ENCODE measurements at places on chromosomes 12 and 14. TPM values are rescaled to one million over a fixed set of nuclear protein-coding genes. Genes with fewer than 3 reads are reported as not detected.

KRT80 gene
- 8.6 TPM for total RNA-seq

RFX4 gene
- not detected for total RNA-seq

KRT83 gene
- total RNA-seq, result not detected

RBMS2 gene
- total RNA-seq, result 142 TPM

LRRC74A gene
- total RNA-seq, result not detected

TSPAN11 gene
- total RNA-seq, result 7.8 TPM

CLEC1A gene
- total RNA-seq, result 15.0 TPM

GRCh38 chr12:86613311-86613710 lies 357.1 kb upstream of the MGAT4C start:
- no peaks in the 10 kb centered on the region for H3K27me3 ChIP-seq
- no peak overlapping the region for H3K27ac ChIP-seq
- no peaks in the 10 kb centered on the region for H3K4me1 ChIP-seq
- no peak for DNase-seq
- no peak overlapping the region for H3K4me3 ChIP-seq
- no peaks in the 10 kb centered on the region for H3K36me3 ChIP-seq

- H3K36me3 ChIP-seq, result no peaks in the 10 kb centered on the region
- no peaks in the 10 kb centered on the region for H3K27me3 ChIP-seq
- no peaks in the 10 kb centered on the region for H3K4me1 ChIP-seq
- no peak for DNase-seq
- H3K27ac ChIP-seq, result no peak overlapping the region
- H3K4me3 ChIP-seq, result no peak overlapping the region
Measured at GRCh38 chr12:29750131-29750927, 33.4 kb downstream of the TMTC1 start.

DNA sequence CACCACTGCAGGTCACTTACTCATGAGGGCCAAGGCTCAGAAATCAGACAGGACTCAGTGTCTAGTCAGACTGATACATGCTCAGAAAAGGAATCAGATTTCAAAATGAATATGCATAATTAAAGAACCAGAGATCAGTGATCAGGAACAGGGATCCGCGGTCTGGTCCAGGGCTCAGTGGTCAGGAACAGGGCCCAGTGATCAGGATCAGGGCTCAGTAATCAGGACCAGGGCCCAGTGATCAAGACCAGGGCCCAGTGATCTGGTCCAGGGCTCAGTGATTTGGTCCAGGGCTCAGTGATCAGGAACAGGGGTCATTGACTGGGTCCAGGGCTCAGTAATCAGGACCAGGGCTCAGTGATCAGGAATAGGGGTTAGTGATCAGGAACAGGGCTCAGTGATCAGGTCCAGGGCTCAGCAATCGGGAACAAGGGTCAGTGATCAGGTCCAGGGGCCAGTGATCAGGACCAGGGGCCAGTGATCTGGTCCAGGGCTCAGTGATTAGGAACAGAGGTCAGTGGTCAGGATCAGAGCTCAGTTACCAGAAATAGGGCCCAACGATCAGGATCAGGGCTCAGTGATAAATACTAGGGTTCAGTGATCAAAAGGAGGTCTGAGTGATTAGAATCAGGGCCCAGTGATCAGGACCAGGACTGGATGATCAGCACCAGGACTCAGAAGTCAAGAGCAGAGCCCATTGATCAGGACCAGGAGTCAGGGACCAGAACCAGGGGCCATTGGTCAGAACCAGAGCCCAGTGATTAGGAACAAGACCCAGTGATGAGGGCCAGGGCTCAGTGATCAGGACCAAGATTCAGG lies 175.3 kb downstream of the TMEM121 start:
- H3K27ac ChIP-seq, result no peak overlapping the region
- no peak overlapping the region for H3K4me3 ChIP-seq
- H3K36me3 ChIP-seq, result no peaks in the 10 kb centered on the region
- H3K27me3 ChIP-seq, result no peaks in the 10 kb centered on the region

- DNase-seq, result no peak
- no peak overlapping the region for H3K27ac ChIP-seq
- no peaks in the 10 kb centered on the region for H3K4me1 ChIP-seq
- H3K27me3 ChIP-seq, result no peaks in the 10 kb centered on the region
Measured at GRCh38 chr14:78152201-78153063, 17.7 kb upstream of the NRXN3 start.

- DNase-seq, result no peak
- no peaks in the 10 kb centered on the region for H3K27me3 ChIP-seq
- H3K4me1 ChIP-seq, result no peaks in the 10 kb centered on the region
- no peak overlapping the region for H3K27ac ChIP-seq
- no peaks in the 10 kb centered on the region for H3K36me3 ChIP-seq
Measured at GRCh38 chr12:30145684-30146032, 361.9 kb upstream of the TMTC1 start.

DNA sequence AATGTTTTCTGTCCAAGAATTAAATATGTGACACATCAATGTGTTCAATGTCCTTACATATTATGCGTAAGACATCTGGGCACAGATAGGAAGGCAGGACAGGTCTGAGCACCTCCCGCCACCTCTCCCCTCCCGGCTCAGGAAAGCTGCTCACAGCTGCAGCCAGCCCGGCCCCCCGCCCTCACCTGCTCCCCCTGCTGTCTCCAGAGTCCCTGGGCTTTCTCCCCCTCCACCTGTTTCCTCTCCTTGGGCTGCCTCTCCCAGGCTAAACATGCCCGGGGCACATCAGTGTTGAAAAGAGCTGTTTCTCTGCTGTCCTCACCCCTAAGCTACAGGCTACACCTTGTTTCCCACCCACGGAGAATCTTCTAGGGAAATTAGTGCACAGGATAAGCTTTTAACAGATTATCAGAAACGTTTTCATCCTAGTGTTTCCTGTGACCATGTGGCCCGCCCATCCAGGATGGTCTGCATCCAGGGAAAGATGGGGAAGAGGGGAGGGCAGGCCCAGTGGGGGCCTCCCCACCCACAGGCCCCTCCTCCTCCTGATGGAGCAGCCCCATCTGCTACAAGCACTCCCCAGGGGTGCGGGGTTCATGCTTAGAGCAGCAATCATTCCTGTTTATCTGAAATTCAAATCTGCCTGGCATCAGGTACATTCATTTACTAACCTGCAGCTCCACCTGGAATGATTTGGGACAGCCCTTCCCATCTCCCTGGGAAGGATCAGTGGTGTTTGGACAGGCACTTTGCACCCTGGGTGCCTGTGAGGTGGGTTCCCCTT lies 273.8 kb upstream of the SFSWAP start:
- DNase-seq, result no peak
- no peak overlapping the region for H3K27ac ChIP-seq
- no peak overlapping the region for H3K4me3 ChIP-seq
- peaks cover 9% of the 10 kb centered on the region for H3K27me3 ChIP-seq

- no peak for DNase-seq
- H3K4me3 ChIP-seq, result no peak overlapping the region
- no peaks in the 10 kb centered on the region for H3K4me1 ChIP-seq
- no peaks in the 10 kb centered on the region for H3K27me3 ChIP-seq
- H3K36me3 ChIP-seq, result no peaks in the 10 kb centered on the region
Measured at GRCh38 chr12:64304571-64304970, 82.5 kb upstream of the KICS2 start.

- H3K4me1 ChIP-seq, result no peaks in the 10 kb centered on the region
- no peak for DNase-seq
- H3K27ac ChIP-seq, result no peak overlapping the region
- H3K4me3 ChIP-seq, result no peak overlapping the region
- no peaks in the 10 kb centered on the region for H3K27me3 ChIP-seq
Measured at GRCh38 chr12:18074001-18074400, 16.0 kb downstream of the RERGL start.

All from upper lobe of right lung (tissue), 1 donor.